Daoy (cell line): ENCODE measurements at places on chromosomes 7 and 10. TPM values are rescaled to one million over a fixed set of nuclear protein-coding genes. Genes with fewer than 3 reads are reported as not detected.

Gene SPACDR
- 1.6 TPM in 1 of 2 replicates, not detected in the other for total RNA-seq

Gene TLX1
- 0.06 TPM in 1 of 2 replicates, not detected in the other for total RNA-seq

Gene ZPBP
- not detected in 2 replicates for total RNA-seq

Gene AMPH
- total RNA-seq, result 14.0 and 27.8 TPM in 2 replicates

Gene CHAT
- total RNA-seq, result not detected in 2 replicates

Gene TOMM7
- total RNA-seq, result 383 and 387 TPM in 2 replicates

GRCh38 chr7:47304727-47305719 lies 276.9 kb downstream of the TNS3 start:
- no peak for DNase-seq

GRCh38 chr7:149280661-149281507 lies 18.9 kb downstream of the ZNF783 start:
- no peak for DNase-seq

DNA sequence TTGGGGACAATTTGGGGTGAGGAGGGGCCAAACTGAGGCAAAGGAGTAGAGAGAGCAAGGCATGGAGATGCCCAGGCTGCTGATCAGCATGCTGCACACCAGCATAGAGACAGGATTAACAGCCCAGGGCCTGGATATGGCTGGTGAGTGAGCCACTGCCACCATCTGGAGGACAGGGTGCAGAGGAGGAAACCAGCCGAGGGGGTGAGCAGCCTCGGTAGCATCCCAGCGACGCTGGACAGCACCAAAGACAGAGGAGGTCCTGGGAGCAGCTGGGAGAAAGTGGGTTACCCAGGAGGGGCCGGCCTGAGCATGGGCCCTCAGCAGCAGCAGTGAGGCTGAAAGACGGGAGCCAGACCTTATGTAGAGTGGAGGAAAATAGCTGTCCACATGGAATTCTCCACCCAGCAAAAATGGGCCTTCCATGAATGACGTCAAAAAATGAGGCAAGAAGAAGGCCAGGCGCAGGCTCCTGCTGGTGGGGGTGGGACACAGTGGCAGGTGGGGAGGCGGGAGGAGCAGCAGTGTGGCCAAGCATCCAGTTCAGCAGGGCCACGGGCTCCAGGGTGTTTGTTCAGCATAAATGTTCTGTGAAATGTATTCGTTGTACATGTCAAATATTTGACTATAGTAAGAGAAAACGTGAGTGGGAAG lies 16.7 kb downstream of the RET start:
- peak; percentile 18 for DNase-seq

DNA sequence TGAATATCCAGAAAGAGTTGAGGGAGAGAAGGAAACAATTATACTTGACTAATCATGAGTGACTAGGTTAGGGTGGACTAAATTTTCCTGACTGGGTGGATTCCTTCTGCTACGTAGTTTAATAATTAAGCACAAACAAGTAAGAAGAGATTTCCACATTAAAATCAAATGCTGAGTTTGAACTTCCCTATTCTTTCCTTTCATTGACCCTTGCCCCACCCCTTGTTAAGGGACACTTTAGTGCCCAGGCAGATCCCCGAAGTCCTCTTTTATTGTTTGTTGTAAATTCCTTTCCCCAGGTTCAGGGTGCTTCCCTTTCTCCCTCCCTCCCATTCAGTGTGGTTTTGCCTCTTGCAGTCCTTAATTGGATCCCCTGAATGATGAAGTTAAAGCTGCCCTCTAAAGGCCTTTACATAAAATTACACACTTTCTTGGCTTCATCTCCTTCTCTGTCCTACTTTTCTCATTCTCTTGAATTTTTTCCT lies 8.8 kb upstream of the SPAM1 start:
- DNase-seq, result peak; percentile 27

DNA sequence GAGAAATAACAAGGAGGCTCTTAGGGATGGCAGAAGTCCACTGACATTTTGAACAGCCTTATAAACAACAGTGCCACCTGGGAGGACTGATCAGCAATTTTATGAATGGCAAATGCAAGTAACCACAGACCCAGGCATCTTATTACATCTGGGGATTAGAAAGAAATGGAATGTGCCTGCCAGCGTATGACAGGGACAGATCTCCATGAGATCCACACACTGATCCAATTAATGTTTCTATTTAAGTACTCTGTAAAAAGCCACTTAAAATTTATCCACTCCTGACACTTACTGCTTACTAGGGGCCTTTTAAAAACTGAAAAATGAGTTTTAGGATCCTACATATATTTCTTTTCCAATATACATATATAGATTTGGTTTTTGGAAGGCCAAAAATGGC lies 28.6 kb downstream of the PARD3 start:
- no peak for DNase-seq

DNA sequence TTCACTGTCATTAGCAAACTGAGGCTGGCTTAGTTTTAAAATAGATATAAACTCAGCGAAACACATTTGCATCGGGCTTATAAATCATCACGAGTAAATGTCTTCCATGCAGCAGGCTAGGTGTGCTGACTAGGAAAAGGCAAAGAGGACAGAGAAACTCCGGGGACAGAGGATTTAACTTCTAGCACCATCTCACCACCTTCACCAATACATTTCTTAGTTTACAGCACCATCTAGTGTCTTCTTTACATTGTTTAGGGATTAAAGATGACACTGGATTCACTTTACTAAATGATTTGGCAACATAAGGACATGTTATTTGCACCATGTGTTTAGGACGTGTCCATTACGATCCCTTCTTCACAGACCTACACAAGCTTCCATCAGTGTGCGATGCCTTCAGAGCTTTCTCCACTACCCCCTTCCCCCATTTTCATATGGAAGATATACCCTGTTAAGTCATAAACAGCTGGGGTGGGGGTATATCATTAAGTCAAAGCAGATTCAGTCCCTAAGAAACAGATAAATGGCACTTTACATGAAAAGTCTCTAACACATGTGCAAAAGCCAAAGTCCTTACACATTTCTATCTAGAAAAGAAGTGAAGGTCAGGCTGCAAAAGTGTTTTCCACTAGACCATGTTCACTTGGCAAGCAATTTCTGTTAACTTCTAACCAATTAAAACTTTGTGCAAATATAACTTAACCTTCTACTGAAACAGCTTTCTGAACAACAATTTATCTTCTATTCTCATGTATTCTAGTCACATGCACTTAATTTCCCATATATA lies 103.3 kb downstream of the GRB10 start:
- DNase-seq, result no peak

DNA sequence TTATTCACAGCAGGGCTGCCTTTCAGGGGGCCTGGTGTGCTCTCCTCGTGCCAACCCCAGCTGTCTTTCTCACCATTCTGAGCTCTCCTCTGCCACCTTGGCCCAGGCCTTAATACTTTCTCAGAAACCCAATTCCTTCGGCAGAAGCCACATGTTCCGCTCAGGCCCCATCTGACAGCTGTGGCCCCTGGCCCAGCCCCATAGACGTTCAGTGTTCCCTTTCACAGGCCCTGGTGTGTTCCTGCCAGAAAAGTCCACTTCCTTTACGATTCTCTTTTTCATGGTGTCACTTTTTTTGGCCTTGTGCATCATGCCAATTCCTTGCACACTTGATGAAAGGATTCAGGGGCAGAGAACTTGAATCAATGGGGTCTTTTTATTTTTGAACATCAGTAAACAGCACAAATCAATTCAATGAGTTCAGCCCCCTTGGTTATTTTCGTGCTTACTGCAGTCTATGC lies 15.9 kb upstream of the GPNMB start:
- no peak for DNase-seq

DNA sequence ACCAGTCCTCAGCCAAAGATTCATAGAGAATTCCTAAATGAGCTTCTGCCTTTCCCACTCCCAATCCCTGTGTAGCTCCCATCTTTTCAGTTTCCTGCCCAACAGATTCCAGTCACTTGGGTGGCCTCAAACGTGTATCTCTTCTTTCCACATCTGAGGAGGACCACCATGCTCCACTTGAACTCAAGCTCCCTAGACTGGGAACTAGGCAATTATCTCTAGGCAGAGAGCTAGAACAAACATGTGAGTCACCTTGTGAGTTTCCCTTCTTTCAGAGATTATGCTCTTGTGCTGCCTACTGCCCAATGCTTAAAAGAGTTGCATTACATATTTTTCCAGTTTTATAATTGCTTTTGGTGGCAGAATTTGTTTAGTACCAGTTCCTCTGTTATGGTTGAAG lies 178.0 kb downstream of the MDFIC start:
- DNase-seq, result peak; percentile 90

DNA sequence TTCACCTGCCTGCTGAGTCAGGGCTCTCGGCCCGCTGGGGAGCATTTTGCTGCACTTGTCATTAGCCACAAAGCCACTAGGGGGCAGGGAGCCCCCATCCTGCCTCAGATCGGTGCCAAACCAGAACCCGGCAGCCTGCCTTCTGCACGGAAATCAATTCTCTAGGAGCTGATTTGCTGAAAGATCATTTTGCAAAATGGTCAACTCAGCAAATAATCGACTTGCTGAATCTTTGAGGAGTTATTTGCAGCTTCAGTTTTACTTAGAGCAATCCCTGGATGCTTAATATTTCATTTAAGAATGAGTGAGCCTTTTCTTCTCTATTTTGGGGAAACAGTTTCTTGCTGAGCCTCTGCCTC lies 1.7 kb upstream of the GIMAP8 start:
- DNase-seq, result peak; percentile 83

DNA sequence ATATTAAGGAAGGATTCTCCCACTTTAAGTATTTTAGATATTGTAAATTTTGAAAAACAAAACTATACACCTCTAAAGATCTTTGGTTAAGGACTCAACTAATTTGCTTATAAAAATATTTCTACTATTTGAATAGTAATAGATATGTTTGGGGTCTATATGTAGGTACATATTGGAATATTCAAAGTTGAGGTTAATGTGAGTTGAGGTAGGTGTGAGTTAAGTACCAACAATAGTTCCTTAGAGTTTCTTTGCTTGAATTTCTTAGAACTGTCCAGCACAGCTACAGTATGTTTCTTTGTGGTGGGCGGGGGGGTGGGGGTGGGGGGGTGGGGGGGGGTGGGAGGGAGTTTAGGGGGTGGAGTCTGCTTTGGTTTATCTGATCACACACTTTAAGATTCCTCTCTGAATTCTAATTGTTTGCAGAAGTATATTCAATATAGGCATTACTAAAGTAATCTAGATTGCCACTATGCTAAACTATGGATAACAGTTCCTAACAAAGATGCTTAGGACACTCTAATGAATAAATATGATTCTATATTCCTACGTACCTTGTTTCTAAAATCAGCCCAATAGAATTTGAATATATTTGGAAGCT lies 2.1 kb downstream of the GRM3 start:
- DNase-seq, result no peak

DNA sequence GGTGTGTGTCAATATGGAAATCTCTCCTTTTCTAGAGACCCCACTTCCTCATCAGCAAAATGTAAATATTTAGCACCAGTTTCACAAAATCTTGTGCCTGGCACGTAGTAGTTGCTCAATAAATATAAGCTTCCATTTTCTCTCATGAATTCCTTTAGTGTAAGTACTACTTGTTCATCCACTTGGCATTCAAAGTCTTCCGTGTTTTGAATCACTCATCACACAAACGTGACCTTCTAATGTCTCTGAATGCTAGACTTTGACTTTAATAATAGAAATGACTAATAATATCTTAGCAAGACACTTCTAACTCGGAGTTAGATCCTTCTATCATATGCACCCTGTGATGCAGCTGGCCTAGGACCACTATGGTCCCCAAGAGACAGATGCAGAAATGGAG lies 168.7 kb upstream of the ZNF32 start:
- DNase-seq, result no peak

DNA sequence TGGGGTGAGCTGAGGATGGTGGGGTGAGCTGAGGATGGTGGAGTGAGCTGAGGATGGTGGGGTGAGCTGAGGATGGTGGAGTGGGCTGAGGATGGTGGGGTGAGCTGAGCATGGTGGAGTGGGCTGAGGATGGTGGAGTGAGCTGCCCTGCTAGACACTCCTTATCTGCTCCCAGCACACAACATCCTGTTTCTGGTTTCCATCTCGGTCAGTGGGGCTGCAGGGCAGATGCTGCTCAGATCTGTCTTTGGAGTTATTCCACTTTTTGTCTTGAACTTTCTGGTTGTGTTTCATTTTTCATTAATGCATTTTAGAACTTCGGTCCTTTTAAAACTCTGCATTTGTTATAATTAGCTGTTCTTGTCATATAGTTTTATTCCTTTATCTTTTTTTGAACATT lies 67.9 kb upstream of the ANTXRL start:
- no peak for DNase-seq

DNA sequence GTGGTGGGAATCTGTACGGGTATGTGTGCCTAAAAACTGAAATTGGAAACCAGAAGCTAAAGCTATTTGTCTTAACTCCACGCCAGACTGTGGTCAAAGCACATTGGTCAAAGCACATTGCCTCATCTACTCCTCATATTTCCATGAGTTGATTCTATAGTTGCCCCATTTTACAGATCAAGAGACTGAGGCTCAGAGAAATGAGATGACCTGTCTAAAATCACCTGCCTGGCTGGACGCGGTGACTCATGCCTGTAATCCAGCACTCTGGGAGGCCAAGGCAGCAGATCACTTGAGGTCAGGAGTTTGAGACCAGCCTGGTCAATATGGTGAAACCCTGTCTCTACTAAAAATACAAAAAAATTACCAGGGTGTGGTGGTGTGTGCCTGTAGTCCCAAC lies 21.7 kb upstream of the MNX1 start:
- DNase-seq, result peak; percentile 8

DNA sequence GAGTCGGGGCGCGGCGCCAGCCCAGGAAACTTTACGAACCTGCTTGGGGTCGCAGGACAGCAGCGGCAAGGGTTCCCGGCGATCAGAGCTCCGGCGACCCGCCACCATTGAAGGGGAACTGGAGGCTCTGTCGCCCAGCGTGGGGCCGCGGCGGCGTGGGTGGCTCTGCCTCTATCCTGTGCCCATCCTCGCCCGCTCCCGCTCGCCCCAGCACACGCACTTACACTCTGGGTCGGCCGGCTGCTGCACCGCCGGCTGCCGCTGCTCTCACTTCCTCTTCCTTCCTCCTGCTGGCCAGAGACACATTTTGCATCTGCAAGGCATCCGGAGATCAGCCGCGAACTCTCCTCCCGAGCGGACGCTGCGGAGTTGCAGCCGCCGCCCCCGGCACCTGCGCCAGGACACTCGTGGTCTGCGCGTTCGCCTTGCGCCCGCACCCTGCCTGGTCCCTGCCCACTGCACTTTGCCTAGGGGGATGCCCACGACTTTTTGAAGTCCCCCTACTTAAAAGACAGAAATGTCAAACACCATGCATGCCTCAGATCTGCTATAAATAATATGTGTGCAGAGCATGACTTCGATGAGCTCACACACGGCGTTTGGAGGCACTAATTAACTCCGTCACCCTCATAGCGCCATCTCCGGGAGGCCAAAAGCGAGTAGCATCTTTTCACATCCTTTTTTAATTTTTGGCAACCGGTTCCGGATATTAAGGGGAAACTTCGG lies at the start of gene ELMO1:
ELMO1 (minus strand) TSS at position 229 of the 726 bp plus-strand sequence. CDS start 106,174 bp downstream, outside the sequence.
- peak; percentile 95 for DNase-seq

GRCh38 chr7:19674266-19674960 lies 34.4 kb downstream of the POLR1F start:
- DNase-seq, result peak; percentile 40

DNA sequence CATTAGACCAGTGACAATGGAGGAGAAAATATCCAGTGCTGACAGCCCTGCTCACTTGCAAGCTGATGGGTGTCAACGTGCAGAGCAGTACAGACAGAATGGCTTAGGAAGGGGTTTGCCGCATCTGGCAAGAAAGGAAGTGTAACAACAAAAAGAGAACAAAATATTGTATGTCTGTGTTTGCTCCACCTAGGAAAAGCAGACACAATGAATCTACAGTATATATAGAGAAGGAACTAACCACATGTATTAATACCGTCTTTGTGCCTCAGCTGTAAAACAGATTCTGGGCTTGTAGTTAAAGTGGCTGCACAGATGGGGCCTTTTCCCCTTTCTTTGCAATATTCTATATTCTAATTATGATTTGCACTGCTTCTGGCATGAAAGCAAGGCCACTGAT lies 281.1 kb upstream of the MEOX2 start:
- DNase-seq, result no peak
